ENCODE measurements at places on chromosomes 11 and 22.
A peak's percentile ranks its signal among the peaks of the same experiment; 100 is the strongest.

DNA sequence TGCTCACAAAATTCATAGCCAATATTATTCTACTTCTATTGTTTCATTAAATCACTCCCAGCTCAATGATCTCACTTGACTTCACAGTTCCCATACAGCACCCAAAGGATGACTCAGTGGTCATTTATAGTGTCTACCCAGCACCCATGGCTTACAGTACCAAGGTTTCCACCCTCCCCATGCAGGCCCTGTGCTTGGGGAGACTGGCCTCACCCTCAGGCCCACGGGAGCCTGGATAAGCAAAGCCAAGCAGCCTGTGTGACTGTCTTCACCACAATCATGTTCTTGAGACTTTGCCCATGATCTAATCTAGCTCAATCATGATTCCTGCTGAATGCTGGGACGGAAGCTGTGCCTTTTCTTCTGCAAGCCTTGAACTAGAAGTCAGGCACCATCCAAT, 97.6 kb downstream of the SLC36A4 start:
- no peak for DNase-seq

DNA sequence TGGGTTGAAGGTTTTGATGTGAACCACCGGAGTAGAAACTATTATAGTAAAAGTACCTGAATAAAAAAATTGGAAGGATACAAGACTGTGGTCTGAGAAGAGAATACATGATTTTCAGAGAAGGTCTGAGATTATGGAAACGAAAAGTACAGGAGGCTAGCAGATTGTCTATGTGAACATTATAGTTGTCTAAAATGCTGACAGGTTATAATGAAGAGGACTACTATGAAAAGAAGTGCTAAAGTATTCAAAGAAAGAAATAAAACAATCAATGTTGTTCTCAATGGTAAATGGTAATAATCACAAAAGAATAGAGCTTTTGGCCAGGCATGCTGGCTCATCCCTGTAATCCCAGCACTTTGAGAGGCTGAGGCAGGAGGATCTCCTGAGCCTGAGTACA, 34.0 kb downstream of the RAB6A start:
- DNase-seq, result no peak

DNA sequence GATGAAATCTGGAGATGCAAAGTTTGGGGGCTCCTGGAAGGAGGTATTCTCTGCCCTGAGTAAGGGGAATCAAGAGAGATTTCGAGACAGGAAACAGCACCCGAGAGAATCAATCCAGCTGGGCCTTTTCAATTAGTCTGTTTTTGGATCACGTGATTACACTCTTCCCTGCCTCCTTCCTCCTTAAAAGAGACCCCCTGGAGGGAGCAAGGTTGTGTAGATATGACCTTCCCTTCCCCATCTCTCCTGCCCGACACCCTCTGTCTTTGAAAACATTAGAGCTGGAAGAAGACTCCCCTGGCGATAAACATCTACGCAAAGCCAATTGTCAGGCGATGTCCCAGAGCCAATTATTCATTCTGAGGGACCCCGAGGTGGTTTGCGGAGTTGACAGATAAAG, 407.9 kb downstream of the MIAT start:
- no peak for DNase-seq

DNA sequence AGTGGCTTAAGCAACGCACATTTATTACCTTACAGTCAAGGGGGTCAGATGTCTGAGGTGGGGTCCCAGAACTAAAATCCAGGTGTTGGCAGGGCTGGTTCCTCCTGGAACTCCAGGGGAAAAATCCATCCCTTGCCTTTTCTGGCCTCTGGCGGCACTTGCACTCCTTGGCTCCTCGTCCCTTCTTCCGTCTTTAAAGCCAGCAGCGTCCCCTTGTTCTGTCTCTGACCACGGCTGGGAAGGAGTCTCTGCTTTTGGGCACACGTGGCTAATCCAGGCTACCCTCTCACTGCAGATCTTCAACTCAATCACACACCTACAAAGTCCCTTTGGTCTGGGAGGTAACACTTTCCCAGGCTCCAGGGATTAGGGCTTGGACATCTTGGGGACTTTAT, 73.5 kb upstream of the WNT7B start:
- no peak for DNase-seq

- no peak for DNase-seq
These were observed 449.3 kb downstream of the OPCML start for GRCh38 chr11:133082841-133083488.

GRCh38 chr22:25448435-25449051, 115.9 kb upstream of the GRK3 start:
- DNase-seq, result no peak

DNA sequence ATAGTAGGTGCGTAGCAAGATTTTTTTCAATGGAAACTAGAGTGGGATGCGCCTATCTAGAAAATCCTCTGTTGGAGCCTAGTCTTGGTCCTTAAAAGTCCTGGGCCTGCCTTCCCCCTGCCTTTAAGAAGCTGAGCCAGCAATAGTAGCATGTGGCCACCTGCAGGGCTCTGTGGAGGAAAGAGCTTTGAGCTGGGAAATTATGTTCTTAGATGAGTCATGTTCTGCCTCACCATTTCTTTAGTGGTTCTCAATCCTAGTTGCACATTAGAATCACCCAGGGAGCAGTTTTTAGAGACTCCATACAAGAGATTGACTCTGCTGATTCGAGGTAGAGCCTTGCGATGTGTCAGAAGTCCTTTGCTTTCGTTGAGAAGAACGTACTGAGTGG, 133.5 kb downstream of the COMMD9 start:
- no peak for DNase-seq

DNA sequence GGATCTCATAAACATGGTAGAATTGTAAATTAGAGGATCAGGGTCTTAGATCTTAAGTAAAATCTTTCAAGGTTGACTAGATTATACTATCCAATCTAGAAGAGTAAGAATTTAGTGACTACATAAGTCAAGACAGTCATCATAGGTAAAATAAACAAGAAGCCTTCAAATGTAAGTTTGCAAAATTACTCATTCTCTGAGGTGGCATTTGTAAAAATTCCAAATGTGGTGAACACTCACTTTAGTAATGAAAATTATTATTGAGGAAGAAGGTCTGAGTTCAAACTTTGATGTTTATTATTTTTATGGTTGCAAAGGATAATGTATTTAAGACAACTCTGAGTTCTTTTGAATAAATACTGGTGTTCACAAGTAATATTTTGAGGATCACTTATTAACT, 4.6 kb downstream of the HYLS1 start:
- DNase-seq, result no peak

DNA sequence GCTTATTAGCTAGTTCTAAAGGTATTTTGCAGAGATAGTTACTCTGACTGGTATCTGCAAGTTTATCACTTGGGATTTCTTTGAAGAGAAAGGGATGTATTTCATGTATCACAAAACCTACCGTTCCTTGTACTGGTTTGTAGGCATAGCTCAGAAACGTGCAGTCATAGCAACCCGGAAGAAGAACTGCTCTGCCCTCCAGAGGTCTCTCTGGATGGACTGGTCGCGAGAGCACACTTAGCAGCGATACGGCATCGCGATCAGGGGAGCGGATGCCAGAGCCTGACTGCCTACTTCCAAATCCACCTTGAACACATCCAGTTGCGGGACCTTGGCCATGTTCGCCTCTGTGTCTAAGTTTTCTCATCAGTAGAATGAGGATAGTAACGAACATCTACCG, 143.3 kb downstream of the WNT7B start:
- no peak for DNase-seq

- no peak for DNase-seq
These were observed 13.6 kb upstream of the RAB3IL1 start for GRCh38 chr11:61930933-61931332.

GRCh38 chr11:61392981-61393595, 701 bp downstream of the TMEM216 start:
- no peak for DNase-seq

- DNase-seq, result peak; percentile 75
These were observed 10.8 kb upstream of the CCDC86 start for GRCh38 chr11:60831143-60831500.

DNA sequence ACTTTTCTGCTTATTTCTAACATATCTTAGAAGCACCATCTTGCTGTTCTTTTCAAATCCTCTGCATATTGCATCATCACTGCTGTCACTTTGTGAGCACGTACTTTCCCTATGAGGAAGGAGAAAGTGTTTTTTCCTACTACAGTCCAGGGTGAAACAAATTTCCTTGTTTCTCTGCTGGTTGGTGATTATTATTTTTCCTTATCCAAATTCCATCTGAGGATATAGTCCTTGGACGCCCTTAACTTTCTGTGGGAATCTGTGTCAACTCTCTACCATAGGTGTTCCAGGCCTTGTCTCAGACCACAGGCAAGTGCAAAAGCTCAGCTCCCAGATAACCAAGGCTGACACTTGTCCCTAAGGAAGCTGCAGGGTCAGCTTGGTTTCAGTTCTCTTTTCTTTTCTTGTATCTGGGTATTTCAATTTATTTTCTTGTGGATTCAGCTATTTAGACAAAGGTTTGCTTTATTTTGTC, 29.4 kb upstream of the LYVE1 start:
- DNase-seq, result no peak
